Fibroblast of lung (primary cell): ENCODE measurements at places on chromosomes 12 and 14. TPM values are rescaled to one million over a fixed set of nuclear protein-coding genes. Genes with fewer than 3 reads are reported as not detected.
A peak's percentile ranks its signal among the peaks of the same experiment; 100 is the strongest.

GRCh38 chr12:31536672-31537071, 54.3 kb downstream of the DENND5B start:
- DNase-seq = no peak

GRCh38 chr12:74431801-74432200, 105.8 kb upstream of the ATXN7L3B start:
- DNase-seq = no peak

DNA sequence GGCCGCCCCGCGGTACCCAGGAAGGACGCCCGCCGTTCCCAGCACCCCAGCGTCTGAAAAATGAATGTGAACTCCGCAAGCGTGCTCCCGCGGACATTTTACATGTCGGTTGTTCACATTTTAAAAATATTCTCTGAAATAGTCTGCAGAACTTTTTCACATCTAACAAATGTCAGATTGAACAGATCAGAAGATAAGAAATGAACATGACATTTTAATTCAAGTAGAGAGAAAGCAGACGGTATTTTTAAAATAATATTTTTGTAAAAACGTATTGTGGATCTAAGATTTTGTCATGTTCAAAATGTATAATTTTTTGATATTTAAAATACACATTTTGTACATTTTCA, 101.8 kb upstream of the DIO3 start:
- no peak for DNase-seq

DNA sequence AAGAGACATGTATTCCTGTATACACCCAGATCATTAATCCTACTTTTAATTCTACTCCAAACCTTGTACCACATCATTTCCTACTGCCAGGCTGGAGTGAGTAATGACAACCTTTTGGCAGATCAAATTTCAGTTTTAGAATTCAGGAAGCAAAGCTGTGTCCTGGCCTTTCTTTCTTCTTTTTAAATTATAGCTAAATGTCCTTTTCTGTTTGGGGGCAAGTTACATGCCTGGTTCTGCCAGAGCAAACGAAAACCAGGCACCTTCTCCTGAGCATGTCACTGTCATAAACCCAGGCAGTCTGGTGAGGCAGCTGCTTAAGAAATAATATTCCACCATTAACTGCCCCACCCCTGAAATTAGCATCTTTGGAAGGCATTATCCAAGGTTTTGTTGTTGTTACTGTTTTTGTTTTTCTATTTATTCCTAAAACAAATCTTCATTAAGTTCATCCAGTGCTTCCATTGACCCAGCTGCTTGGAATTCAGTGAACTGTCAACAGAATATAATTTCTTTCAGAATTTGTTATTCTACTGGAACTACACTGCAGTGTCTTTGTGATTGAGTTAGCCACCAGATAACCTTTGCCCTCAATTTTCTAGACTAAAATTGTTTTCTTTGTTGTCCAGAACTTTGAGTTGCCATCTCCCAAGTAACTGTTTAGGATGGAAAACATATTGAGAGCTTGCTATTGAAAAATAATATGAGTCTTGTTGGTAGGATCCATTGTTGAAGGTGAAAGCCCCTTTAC, 33.2 kb downstream of the SAMD4A start:
- peak; percentile 55 for DNase-seq

DNA sequence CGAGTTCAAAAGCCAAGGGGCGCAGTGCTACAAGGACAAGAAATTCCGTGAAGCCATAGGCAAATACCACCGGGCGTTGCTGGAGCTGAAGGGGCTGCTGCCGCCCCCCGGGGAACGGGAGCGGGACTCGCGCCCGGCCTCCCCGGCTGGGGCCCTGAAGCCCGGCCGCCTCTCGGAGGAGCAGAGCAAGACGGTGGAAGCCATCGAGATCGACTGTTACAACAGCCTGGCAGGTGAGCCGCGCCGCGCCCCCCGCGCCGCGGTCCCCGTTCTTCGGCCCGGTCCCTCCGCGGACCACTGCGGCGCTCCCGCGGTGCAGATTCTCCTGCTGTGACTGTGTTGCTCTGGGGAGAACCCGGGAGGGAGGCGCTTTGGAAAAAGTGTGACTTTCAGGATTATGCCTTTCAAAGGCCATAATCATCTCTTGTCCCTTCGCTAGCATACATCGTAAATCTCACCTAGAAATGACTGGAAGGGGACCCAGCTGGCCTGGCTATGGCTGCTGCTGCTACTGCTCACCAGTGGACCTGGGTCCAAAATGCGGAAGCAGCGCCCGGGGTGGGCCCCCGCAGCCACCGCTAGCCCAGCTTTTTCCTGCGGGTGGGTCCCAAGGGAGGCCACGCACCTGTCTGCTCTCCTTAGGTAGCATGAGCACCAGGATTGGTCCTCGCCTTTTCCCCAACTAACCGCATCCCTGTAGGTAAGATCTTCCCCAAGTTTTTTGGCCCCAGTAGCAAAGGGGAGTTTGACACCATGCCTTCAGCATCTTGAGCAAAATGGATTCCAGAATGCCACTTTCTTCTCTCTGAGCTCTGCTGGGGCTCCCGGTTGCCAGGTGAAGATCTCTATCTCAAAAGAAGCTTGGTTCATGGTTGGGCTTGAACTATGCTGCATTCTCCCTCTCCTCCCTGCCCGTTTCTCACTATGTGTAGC, 853 bp downstream of the TTC9 start:
- no peak for DNase-seq

GRCh38 chr14:105144666-105145380, 23.8 kb downstream of the JAG2 start:
- no peak for DNase-seq

GRCh38 chr12:47190905-47191304, 111.1 kb upstream of the AMIGO2 start:
- DNase-seq = no peak

GRCh38 chr14:28023853-28024252, 742.7 kb upstream of the FOXG1 start:
- DNase-seq = no peak

- DNase-seq = no peak
Measured at GRCh38 chr12:31958569-31959160, 550 bp upstream of the RESF1 start.

GRCh38 chr12:48292040-48292439, 58.7 kb downstream of the ZNF641 start:
- no peak for DNase-seq

- DNase-seq = no peak
Measured at GRCh38 chr12:38775457-38775856, 129.9 kb downstream of the CPNE8 start.

DNA sequence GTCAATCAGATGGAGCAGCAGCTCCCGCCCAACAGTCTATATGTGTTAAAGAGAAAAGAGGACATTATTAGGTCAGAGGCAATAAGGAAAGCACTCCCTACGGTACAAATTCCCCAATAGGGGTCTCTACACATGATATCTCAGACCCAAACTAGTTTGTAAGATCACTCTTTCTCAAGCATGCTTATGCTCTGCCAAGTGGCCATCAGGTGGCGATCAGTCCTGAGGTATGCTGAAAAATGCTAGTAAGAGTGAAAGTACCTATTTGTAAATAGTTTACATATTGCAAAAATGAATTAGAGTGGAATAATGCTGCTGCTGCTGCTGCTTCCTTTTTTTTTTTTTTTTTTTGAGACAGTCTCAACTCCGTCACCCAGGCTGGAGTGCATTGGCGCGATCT, 61.0 kb downstream of the CPM start:
- DNase-seq = no peak

DNA sequence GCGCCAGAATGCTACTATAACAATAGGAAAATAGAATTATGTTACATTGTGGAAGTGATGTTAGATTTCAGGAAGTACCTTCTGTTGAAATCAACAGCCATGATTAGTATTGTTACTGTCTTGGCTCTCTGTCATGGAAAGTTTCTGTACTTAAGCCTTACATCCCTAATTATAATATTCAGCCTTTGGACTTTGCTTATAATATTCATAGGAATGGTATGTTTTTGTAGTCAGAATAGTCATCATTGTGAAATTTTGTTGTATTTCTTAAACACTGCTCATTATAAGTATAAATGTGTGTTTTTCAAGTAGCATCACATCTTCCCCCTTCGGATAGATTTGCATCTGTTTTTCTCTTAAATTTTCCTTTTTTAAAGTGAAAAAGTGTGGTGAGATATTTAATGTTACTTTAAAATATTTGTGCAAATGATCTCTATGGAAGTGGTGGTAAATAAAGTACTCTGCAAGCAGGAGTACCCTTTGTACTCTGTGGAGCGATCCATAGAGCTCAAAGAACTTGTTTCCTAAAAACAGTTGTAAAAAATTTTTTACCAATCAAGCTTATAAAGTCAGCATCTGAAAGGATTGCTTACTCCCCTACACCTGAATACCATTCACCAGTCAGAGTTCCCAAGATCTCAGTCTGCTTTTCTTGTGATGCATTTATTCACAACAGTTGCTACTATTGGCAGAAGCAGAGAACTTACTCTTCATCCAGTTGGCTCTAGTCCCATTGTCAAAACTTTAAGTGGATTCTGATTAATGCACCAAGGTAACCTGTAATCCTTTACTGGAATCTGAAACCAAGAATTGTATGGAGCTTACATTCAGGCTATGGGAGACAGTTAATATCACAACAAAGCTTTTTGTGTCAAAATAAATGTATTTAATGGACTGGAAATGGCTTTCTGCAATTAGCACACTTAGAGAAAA, 87.8 kb downstream of the RIC8B start:
- peak; percentile 76 for DNase-seq

- no peak for DNase-seq
Measured at GRCh38 chr12:116291218-116291617, 13.7 kb upstream of the MED13L start.

- no peak for DNase-seq
Measured at GRCh38 chr12:48716168-48716492, 377 bp downstream of the CCNT1 start.

The NTF3 gene
- polyA plus RNA-seq = 11.2 and 12.5 TPM in 2 replicates

The B3GNT4 gene
- polyA plus RNA-seq = 0.12 and 0.14 TPM in 2 replicates

The NDRG2 gene
- 0.32 and 0.34 TPM in 2 replicates for polyA plus RNA-seq

The IL31 gene
- not detected in 2 replicates for polyA plus RNA-seq

The GPR137C gene
- 0.37 and 0.59 TPM in 2 replicates for polyA plus RNA-seq

The TAS2R13 gene
- polyA plus RNA-seq = not detected in 2 replicates
